ENCODE measurements at places on chromosomes 6 and 20.

DNA sequence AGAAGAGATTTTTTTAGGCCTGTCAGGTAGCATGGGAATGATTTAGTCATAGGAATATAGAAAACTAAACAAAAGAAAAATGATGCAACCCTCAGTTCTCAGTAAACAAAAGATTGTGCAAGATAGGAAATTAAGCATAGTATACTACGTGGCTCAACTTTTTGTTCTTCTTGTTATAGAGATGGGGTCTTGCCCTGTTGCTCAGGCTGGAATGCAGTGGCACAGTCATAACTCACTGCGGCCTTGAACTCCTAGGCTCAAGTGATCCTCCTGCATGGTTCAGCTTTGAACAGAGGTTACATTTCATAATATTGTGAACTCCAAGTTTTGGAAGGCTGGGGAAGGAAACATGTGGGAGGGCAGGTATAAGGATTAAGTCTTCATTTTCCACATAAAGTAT, 28.5 kb downstream of the SLX4IP start:
- DNase-seq: no peak

GRCh38 chr6:106084106-106084988, 1.8 kb upstream of the PRDM1 start:
- DNase-seq: no peak

DNA sequence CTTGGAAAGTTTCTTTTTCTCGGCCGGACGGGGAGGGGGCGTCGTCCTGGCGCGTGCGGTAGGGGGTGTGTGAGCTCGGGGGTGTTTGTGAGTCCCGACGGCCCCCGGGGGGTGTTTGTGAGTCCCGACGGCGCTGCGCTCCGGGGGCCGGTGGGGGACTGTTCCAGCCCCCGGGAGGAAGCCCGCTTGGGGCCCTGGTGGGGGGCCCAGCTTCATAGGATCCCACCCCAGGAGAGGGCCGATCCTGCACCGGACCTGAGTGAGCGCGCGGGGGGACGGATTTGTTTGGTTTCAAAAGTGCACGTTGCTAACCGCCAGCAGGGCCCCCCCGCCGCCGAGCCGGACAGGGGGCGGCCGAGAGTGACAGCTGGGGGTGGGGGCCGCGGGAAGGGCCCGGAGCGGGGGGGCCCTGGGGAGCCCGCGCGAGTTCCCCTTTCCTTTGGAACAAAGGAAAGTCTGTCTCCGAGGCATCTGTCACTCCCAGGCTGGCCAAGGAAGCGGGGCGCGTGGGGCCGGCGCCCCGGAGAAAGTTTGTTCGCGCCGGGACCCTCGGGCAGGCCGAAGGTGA, 485 bp downstream of the TGIF2 start:
- peak; percentile 29 for DNase-seq

GRCh38 chr6:88383183-88383582, 217.0 kb upstream of the CNR1 start:
- DNase-seq: no peak

- DNase-seq: no peak
These were observed 7.4 kb downstream of the PPP1R16B start for GRCh38 chr20:38812709-38813573.

GRCh38 chr6:108174371-108175175, 8.8 kb downstream of the NR2E1 start:
- no peak for DNase-seq

DNA sequence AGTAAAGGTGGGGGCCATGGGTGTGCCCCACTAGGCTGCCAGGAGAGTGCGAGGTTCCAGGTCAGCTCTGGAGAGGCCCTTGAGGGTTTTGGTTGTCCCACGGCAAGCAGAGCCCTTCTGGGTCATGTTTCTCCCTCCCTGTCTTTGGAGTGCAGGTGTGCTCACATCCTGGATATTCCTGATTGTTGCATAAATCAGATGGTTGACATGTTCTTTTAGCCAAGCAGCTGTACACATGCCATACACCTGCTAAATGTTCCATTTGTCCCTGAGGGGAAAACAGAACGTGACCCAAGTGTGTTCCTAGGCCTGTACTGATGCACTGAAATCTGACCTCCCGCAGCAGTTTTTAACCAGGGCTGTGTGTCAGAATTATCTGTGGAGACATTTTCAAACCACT, 77.5 kb upstream of the BEND3 start:
- no peak for DNase-seq

GRCh38 chr20:54178256-54178655, 4.5 kb upstream of the CYP24A1 start:
- DNase-seq: no peak

DNA sequence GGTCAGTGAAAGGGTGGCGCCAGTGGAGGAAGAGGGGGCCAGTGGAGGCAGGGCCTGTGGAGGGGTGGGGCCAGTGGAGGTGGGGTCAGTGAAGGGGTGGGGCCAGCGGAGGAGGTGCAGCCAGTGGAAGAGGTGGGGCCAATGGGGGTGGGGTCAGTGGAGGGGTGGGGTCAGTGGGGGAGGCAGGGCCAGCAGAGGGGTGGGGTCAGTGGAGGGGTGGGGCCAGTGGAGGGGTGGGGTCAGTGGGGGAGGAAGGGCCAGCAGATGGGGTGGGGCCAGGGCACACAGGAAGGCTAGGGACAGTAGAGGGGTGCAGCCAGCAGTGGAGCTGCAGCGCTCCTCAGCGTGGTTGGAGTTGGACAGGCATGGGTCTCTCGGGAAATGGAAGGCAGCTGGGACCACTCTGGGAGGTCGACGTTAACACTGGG, 18.7 kb downstream of the ADRM1 start:
- DNase-seq: no peak

GRCh38 chr6:36928547-36928918, 26.0 kb upstream of the PI16 start:
- DNase-seq: no peak

GRCh38 chr6:47804821-47805220, 23.0 kb downstream of the OPN5 start:
- no peak for DNase-seq

- no peak for DNase-seq
These were observed 43.8 kb downstream of the REV3L start for GRCh38 chr6:111439171-111439570.

DNA sequence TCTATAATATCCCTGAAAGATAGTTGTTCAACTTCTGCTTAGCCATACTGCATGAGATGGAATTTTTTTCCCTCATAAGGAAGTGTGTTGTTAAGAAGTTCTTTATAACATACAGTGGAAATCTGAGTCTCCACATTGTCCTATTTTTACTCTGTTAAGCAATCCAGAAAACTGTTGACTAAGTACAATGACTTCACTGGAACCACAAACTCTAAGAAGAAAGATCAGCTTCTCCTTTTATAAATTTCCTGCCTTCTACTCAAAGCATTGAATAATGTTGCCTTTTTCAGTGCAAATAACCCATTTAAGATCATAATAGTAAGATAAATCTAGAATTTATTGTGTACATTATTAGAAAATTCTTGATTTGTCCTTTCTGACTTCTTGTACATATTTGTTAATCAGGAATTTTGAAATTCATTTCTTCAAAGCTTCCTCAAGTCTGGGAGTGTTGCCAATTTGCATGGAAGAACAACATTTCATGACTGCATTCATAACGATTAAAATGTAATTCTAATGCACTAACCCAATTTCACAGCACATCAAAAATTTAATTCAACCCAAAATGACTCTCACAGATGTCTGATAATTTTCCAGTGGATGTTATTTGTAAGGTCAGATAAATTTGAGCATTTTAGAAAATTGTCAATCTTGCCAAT, 45.6 kb upstream of the ANKEF1 start:
- no peak for DNase-seq

DNA sequence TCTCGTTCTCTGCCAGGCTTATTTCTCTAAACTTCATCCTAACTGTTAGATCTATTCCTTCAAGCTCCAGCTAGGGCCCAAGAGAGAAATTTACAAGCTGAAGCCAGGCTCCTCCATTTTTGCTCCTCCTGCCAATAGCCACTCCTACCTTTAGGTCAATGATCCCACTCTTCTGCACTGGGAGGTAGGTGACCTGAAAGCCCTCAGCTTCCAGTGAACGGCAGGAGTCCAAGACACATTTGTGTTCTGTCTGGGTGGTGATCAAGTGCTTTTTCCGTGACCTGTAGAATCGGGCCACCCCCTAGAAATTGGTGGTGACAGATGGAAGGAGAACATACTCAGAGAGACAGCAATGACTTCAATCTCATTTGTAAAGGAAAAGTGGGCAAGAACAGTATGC, 8.9 kb downstream of the NFS1 start:
- no peak for DNase-seq

GRCh38 chr20:33203444-33203843, 13.7 kb upstream of the BPIFA3 start:
- no peak for DNase-seq

- DNase-seq: no peak
These were observed 622.3 kb downstream of the PTPRT start for GRCh38 chr20:42567409-42567808.

DNA sequence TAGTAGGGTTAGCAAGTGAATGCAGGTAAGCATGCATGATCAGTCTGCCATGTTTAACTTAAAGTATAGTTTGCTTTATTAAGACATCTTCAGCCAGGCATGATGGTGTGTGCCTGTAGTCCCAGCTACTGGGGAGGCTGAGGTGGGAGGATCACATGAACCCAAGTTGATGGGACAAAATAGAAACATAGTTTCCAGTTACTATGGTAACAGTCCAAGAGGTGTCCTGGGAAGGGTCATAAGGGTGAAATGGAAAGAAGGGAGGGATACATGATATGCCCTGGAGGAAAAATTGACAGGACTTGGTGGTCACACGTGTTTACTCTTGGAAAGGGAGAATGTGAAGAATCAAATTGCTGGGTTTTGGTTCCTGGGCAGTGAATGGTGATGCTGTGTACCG, 139.6 kb downstream of the SULF2 start:
- DNase-seq: no peak

- no peak for DNase-seq
These were observed 94.1 kb upstream of the SHLD1 start for GRCh38 chr20:5656126-5656525.

GRCh38 chr6:134539865-134540323, 222.0 kb upstream of the SGK1 start:
- peak; percentile 80 for DNase-seq

DNA sequence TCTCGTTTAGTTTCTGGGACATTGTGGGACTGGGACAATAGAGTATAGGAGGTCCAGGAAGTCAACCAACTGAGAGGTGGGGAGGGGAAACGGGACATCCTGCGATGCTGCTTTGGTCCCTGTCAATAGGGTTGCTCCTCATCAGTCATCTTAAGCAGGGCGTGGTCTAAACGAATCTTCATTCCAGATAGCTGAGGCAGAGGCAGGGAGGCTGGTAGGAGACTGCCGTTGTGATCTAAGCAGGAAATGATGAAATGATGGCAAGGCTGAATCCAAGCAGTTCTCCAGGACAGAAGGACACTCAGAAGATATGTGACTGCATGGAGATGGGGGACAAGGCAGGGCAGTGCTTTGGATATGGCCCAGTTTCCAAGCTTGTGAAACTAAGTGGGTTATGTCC, 953.4 kb downstream of the KIF16B start:
- no peak for DNase-seq

GRCh38 chr6:149480502-149481280, 4.1 kb downstream of the ZC3H12D start:
- DNase-seq: peak; percentile 70

DNA sequence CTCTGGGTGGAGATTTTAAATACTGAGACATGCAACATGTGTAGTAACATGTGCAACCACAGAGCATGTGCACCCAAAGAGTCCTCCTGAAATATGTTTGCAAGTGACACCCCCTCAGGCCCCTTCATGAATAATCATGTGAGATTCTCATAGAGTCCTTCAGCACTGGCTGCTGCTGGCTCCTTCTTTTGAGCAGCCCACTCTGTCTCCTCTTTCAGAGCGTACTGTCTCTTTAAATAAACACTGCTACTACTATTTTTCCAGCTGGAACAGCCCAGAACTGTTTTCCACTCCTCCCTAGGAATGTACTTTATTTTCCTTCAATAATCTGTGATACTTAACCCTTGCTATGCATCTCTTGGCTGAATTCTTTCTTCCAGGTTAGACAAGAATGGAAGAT, 42.0 kb downstream of the HLA-DRB5 start:
- no peak for DNase-seq

DNA sequence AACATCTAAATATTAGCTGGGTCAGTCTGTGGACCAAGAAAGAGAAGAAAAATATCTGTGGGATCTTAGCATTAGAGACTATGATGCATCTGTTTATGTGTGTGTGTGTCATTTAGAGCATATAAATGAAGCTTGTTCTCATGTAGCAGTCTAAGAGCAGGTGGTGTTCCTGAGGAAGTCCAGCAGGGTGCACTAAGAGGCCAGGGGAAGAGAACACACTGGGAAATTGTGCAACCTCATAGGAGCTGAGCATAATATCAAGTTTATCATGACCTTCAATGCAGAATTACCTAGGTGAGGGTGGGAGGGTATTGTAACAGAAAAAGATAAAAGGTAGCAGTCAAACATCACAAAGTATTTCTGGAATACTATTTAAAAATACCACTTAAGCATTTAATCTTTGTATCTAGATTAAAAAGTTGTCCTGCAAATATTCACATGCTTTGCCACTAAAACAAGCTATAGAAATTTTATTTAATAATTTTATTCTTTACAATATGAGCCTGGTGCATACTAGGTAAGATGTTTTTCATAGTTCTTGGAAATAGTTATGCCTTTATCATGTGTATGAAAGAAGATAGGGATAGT, 80.5 kb downstream of the SMPDL3A start:
- DNase-seq: no peak

- no peak for DNase-seq
These were observed 67.4 kb upstream of the TOP1 start for GRCh38 chr20:40961176-40961575.

DNA sequence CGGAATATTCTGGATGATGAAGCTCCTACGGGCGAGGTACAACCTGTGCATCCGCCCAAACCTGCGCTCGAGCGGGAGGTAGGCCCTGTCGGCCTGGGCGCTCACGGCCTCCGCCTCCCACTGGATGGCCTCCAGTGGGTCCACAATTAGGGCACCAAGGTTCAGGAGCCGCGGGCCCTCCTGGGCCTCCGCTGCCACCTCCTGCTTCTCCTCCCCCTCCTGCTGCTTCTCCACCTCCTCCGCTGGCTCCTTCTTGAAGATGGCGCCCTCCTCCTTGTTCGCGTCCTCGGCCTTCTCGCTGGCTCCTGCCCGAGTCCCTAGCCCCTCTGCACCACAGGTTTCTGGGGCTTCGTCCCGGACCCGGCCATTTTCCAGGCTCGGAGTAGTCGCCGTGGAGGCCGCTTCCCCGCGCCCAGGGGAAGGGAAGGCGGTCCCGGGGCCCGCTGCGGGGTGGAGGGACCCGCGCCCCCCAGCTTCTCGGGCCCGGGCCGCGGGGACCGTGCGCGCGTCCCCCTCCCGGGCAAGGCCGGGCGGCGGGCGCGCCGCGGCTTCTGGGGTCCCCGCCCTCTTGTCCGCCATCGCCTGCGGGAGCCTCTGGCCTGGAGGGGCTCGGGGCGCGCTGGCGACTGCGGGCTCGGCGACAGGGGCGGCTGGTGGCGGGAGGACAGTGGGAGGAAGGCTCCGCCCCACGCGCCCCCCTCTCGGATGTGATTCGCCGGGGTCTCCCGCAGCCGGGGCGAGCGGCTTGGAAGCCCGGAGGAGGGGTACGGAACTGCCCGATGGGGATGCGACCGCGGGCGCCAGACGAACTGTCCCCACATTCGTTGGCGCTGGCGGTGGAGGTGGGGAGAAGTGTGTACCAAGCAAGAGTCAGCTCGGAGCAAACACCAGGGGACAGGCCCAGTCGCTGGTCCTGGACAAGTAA, 17.6 kb downstream of the PLAGL2 start:
- peak; percentile 53 for DNase-seq

Data from T-helper 2 cell (primary cell).